ENCODE measurements at places on chromosomes 7 and 10.
A peak's percentile ranks its signal among the peaks of the same experiment; 100 is the strongest.

- DNase-seq = no peak
These were observed 103.9 kb downstream of the CTBP2 start for GRCh38 chr10:125056161-125057132.

DNA sequence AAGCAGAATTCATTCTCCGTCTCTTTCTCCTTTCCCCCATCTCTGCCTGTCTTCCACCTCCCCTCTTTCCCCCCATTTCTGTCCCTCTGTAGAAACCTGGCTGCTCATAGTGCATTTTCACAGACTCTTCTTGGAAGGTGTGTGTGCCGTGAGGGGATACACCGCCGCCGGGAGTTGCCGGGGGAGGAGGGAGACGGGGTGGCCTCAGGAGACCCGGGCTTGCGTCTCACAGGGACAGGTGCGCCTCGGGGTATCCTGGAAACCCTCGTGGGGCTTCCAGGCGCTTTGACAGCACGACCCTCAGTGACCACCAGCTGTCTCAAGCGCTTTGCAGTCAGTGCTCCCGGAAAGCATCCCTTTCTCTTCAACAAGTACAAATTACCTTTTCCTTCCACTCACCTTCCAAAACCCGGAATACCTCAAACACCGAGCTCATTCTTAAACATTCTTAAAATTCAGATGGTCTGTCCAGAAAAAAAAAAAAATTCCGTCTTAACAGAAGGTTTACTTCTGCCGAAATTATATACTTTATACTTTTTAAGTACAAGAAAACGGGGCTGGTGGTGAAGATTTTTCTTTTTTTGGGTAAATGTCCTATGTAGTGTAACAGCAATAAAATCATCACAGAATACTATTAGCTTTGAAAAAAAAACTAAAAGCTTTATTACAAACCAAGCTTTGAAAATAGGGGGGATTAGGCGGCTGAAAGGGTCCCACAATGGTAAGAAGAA is 8.2 kb downstream of the EMX2 start:
- no peak for DNase-seq

DNA sequence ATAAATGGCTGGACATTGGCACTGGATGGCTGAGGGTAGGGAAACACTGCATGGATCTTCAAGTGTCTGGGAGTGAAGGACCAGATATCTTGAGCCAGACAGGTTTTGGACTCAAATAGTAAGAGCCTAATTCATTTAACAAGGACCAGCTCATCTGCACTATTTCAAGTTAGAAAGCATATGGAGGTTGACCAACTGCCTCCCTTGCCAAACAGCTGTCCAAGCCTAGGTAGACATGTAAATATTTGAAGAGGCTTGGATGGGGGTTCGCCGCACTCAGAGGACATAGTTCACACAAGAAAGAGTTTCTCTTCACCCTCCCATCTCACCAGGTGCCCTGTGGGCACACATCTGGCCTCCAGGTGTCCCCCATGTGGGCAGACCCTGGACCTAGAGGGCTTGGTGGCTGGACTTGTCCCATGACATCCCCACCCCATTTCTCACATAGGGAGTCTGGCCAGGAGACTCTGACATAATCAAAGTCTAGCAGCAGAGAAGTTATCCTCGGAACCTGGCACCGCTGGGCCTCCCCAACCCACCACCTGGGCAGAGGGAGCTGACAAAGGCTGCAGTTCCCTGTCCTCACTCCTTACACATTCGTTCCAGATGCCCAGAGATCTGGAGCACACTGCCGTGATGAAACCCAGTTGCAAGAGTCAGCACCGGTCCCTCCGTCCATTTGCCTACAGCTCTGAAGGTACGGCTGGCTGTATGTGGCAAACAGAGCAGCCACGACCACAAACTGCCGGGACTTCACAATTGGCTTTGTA is 116.9 kb upstream of the GDF10 start:
- DNase-seq = no peak

GRCh38 chr10:123325663-123326190 is 171.5 kb downstream of the BUB3 start:
- no peak for DNase-seq

GRCh38 chr7:157386979-157387800 is 50.4 kb downstream of the DNAJB6 start:
- DNase-seq = peak; percentile 81

DNA sequence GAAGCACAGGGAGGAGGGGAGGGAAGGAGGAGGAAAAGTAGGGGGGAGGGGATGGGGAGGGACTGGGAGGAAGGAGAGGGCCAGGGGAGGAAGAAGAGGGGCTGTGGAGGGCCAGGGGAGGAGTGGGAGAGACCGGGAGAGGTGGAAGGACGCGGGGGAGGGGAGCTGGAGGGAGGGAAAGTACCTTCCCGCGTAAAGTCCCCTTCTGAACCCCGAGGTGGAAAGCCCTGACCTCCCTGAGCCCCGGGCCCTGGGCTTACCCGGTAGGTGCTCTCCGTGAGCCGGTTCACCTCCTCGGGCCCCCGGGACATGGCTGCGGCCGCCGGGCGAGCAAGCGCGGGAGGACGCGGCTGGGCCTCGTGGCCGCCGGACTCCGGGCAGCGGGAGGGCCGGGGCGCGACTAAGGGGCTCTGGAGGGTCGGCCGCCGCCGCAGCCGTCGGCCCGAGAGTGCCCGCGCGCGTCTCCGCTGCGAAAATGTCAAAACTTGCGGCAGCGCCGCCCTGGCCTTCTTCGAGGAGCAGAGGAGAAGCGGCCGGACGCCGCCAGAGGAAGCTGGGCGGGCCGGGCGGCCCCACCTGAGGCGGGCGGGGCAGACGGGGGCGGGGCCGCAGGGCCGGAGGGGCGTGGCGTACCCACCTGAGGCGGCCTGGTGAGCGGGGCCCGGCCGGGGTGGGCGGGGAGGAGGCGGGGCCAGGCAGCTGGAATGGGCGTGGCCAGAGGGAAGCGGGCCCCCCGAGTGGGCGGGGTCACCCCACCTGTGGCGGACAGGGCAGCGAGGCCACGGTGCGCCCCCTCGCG is at the start of gene BAIAP2L1:
BAIAP2L1 (minus strand) TSS at position 549 of the 799 bp plus-strand sequence; CDS start at position 311, 238 bp downstream.
- peak; percentile 21 for DNase-seq

GRCh38 chr10:62735464-62736167 is 68.9 kb upstream of the ADO start:
- peak; percentile 71 for DNase-seq

GRCh38 chr10:76168437-76168836 is 737.0 kb downstream of the LRMDA start:
- no peak for DNase-seq

- no peak for DNase-seq
These were observed 4.0 kb downstream of the TUBAL3 start for GRCh38 chr10:5400468-5401240.

DNA sequence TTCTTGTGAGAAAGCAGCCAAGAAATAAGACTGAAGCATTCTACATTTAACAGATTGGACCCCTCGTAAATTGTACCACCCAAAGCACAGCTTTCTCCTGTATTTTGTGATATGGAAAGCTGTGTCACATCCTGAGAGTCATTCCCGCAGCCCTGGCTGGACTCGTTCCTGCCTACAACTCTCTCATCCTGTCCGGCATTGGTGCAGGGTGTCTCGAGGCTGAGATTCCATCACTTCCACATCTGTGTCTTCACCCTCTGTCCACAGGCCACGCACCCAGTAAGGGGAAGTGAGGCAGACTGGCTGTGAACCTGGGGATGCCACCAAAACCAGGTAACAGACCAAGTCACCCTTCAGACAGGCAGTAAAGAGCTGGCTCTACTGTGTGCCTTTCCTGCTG is 146.2 kb upstream of the KLF6 start:
- DNase-seq = no peak

DNA sequence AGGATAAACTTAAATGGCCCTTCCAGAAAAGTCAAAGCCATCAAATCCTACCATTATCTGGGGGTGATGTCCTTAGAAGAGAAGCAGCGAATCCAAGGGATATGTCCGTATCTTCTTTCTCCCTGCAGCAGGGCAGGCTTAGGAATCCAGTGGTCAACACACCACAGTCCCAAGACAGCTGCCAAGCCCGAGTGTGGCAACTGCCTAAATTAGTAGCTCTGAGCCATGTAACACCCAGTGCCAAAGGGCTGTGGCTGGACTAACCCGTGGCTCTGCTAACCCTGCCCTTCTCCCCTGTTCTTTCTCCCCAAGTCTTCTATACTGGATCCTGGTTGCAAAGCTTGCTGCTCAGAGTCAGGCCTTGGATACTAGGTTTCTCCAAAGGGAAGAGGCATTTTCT is 74.8 kb downstream of the CDK1 start:
- no peak for DNase-seq

- peak; percentile 71 for DNase-seq
These were observed 207.6 kb upstream of the KLF14 start for GRCh38 chr7:130941322-130942210.

DNA sequence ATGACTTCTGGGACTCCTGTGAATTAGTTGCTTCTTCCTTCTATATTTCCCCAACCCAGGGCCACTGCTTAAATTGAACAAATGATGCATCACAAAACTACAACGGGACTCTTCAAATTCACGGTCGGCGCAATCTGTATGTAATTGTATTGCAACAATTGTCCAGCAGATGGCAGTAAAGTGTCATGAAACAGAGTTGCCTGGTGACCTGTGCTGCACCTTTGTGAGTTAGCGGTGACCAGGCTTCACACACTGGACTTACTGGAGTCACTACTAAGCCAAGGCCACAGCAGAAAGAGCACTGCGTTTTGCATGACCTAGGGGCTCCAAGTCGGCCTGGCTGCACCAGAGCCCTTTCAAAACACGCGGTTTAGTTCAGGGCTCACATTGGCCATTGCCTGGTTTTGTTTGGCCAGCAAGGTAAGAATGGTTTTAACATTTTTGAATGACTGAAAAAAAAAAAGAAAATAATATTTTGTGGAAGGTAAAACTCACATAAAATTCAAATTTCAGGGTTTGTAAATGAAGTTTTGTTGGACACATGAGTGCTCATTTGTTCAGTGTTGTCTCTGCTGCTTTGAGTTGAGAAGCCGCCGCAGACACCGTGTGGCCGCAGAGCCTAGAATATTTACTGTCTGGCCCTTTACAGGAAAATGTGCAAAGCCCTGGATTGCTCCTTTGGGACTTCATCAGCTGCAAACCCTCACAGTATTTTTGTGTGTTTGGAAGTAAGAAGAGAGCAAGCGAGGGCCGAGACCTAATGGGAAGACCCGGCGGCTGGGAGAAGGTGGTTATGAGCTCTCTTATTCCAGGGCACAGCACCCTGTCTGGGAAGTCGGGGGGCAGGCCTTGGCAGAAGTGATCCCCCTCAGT is 23.2 kb upstream of the ZNF32 start:
- peak; percentile 76 for DNase-seq

DNA sequence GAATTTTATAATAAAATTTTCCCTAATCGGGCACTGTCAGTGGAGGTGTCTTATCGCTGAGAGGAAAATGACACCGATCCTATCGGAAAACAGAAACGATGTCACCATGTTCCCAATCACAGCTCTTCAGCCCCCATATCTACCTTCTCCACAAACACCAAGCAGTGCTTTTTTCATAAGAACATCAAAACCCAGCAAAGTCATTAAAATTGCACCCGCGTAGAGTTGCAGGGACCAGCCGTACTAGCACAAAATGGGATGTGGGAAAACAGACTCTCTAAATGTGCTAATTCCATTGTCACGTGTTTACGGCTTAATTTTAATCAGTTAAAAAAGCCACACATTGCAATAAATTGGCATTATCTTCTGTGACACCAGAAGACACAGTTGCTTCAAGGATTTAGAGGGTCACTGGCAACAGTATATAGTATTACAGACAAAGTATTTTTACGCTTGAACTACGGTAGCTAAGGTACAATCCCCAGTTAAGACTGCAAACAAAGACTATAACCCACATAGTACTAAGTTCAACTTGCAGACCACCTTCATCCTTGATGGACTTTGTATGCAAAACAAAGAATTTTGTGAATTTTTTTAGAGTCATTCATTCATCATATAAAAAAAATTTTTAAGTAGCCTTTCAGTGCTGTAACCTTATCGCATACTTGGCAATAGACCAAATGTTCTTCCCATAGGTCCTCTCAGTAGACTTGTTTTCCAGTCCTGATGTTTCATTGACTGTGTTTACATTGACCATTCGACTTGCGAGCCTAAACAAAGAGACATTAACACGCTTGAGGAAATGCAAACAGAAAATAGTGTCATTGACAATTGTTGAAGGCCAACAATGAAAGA is 116.0 kb downstream of the VTI1A start:
- DNase-seq = no peak

DNA sequence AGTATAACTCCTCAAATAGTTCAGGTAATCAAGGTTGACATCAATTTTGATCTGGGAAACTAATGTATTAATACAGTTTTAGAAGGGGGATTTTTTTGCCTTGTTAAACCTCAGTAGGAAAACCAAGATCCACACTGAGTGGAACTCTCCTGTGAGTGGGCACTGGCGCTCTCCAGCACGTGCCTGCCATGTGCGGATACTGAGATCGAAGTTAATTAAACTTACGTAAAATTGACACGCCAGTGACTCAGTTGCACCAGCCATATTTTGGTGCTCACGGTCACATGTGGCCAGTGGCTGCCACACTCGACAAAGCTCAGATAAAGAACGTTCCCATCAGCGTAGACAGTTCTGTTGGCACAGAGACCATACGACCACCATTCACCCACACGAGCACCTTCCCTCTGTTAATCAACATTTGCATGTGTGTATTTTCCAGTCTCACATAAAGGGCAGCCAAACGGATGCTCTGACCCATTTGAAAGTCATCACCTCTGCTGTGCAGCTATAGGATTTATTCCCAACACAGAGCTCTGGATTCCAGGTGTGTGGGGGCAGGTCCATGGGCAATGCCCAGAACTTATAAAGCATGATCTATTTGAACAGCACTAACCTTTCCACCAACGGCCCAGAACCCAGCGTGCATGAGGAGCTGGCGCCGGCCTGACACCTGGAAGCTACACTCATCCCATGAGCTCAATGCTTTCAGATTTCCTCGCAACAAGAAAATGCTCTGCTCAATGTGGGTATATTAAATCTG is 77.7 kb downstream of the VIPR2 start:
- DNase-seq = no peak

DNA sequence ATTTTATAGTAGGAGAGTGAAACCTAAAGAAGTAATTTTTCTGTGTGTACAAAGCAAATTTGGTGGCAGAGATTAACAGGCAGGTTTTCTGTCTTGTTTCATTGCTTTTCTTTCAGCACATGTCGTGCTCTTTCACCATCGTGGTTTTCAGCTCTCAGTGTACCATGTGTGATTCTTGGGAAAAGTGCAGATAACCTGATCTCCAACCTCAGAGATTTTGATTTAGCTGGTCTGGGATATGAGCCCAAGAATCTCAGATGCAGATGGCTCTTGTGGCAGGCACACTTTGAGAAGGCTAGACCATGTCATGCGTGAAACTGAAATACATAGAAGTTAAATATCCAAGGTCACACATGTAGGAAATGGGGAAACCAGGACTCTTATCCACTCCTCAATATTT is 317.4 kb downstream of the EXOC4 start:
- no peak for DNase-seq
